ENCODE measurements at places on chromosomes 4 and X. TPM values are rescaled to one million over a fixed set of nuclear protein-coding genes. Genes with fewer than 3 reads are reported as not detected.

DNA sequence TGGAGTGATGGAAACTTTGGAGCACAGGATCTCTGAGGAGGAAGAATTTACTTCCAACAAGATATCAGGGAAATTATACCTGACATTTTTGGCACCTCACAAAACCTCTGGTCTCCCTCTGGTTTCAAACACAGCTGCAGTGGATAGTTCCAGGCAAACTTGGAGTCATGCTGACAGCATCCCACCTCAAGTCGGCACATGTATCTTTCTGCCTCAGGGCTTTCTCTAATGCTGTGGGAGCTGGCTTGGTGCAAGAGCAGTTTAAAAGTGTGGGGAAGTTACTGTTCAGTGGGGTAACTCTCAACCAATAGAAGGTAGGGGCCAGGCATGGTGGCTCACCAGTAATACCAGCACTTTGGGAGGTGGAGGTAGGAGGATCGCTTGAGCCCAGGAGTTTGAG, 207.1 kb upstream of the NHS start:
- no peak for DNase-seq

DNA sequence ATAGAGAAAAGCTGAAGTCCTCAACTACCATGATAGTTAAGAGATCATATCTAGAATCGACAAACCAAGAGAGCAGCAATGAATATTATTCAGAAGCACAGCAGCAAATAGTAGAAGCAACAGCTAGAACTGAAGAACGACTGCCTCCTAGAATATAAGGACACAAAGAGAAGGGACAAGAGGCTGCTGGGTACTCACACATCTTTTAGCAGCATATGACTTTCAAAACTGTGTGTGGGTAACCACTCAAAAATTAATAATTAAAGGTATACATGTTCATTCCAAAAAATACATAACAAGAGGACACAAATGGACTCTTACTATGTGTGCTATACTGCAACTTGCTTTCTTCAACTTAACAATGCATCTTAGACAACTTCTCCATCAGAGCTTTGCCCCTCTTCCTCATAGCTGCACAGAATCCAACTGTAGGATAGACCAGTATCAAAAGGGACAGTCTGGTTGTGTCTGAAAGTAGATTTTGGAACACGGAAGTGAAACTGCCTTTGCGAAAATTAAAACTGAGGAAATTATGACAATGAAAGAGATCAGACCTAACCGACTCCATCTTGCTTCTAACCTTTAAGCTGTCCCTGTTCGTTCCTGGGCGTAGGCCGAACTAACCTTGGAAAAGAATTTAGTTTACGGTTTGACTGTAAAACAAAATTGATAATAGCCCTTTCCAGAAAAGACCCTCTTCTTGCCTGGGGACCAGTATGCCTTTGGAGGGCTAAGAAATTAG, 125.7 kb downstream of the SH3KBP1 start:
- no peak for DNase-seq

- DNase-seq = no peak
These were observed 17.2 kb downstream of the XPNPEP2 start for GRCh38 chrX:129755779-129756650.

- no peak for DNase-seq
These were observed 500.1 kb downstream of the PCDH19 start for GRCh38 chrX:99909946-99910345.

GRCh38 chrX:110172215-110172614, 145.7 kb downstream of the AMMECR1 start:
- DNase-seq = peak; percentile 25

GRCh38 chrX:154918060-154918483, 31.9 kb downstream of the F8A1 start:
- no peak for DNase-seq

- DNase-seq = no peak
These were observed 391.8 kb upstream of the MAGEB16 start for GRCh38 chrX:35406386-35406785.

- no peak for DNase-seq
These were observed 41.7 kb downstream of the ATP8A1 start for GRCh38 chr4:42615131-42615763.

GRCh38 chrX:85897362-85898126, 149.8 kb downstream of the CHM start:
- no peak for DNase-seq

DNA sequence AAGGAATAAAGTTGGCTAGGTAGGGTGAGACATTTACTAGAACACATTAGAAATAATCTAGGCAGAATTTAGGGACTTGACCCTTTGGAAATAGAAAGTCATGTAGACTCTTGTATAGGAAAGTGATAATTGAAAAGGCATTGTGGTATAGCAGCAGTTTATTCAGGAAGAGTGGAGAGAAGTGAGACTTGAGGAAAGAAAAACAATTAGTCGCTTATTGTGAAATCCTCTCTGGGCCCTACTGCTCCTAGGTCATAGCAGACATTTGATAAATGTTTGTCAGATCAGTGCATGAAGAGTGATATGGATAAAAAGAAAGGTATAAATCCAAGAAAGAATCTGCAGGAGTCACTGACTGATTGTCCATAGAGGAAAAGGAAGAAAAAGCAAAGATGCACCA, 337.6 kb downstream of the HNRNPD start:
- no peak for DNase-seq

- DNase-seq = no peak
These were observed 199.2 kb downstream of the DCTD start for GRCh38 chr4:182717788-182718583.

DNA sequence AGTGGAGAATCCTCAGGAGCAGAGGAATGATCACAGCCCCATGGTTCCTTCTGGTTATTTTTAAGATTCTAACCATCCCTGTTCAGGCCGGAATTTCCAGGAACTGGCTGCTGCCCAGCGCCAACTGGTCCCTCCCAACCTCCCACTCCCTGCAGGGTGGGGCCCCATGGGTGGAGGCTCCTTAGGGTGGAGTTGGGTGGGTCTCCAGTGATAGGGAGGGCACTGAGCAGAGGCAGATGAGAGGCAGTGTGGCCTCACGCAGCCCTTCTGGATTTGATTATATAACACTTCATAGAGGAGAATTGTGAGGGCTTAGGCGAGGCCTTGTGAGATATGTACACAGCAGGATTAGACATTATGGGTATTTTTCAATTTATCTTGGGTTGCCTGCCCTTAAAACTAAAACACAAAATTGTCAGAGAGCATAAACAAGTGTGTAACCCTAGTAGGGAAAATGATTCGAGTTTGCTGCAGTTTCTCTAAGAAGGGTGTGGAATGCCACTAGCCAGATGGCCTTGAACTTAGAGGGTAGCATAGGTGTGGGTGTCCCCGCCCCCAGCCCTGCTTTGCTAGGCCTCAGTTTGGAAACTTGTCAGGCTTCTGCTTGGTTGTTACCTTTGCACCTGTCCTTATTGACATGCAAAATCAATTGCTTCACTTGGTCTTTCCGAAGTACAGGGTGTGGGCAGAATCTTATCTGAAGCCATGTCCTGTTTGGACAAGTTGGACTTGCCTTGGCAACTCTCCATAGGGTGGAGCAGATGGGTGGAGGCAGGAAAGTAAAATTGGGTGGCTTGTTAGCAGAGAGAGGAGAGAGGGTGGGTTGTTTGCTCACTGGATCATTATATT, 9.4 kb downstream of the KLF3 start:
- peak; percentile 21 for DNase-seq

MGAT4D gene
- not detected for total RNA-seq

ITM2A gene
- total RNA-seq = 24.0 TPM

RBM47 gene
- 187 TPM for total RNA-seq

NPNT gene
- 236 TPM for total RNA-seq

HSFX3 gene
- not detected for total RNA-seq

FOXO4 gene
- 12.6 TPM for total RNA-seq

CXCL1 gene
- 14.7 TPM for total RNA-seq
